ENCODE measurements at places on chromosomes 5 and 9. TPM values are rescaled to one million over a fixed set of nuclear protein-coding genes. Genes with fewer than 3 reads are reported as not detected.

- no peaks in the 10 kb centered on the region for H3K27me3 ChIP-seq
- no peak overlapping the region for H3K27ac ChIP-seq
- DNase-seq = no peak
- no peak overlapping the region for H3K4me3 ChIP-seq
Observed at GRCh38 chr5:164721116-164721515, 1215.7 kb downstream of the MAT2B start.

GRCh38 chr5:119378075-119378700, 22.4 kb downstream of the TNFAIP8 start:
- no peak overlapping the region for H3K4me3 ChIP-seq
- no peaks in the 10 kb centered on the region for H3K27me3 ChIP-seq
- peaks cover 33% of the 10 kb centered on the region for H3K4me1 ChIP-seq
- DNase-seq = no peak
- peaks cover 2% of the 10 kb centered on the region for H3K36me3 ChIP-seq
- peak overlapping the region; percentile 66 for H3K27ac ChIP-seq

DNA sequence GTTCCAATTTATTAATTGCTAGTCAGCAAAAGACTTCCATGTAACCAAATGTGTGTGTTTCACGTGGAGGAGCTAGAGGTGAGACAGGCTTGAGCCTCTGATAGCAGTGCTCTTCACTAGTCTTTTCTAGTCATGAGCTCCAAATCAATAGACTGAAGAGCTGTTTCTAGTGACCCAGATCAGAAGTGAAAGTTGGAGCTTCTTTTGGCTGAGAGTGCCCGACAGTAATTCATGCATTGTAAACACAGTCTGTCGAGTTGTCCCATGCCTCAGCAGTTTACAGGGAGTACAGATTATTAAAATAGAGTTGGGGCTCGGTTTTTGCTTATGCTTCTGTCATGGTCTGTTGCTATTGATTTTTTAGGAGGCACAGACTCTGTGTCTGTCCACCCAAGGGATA, 793.1 kb downstream of the DTWD2 start:
- DNase-seq = no peak
- no peak overlapping the region for H3K4me3 ChIP-seq
- peaks cover 4% of the 10 kb centered on the region for H3K4me1 ChIP-seq
- no peaks in the 10 kb centered on the region for H3K36me3 ChIP-seq
- H3K27ac ChIP-seq = no peak overlapping the region

DNA sequence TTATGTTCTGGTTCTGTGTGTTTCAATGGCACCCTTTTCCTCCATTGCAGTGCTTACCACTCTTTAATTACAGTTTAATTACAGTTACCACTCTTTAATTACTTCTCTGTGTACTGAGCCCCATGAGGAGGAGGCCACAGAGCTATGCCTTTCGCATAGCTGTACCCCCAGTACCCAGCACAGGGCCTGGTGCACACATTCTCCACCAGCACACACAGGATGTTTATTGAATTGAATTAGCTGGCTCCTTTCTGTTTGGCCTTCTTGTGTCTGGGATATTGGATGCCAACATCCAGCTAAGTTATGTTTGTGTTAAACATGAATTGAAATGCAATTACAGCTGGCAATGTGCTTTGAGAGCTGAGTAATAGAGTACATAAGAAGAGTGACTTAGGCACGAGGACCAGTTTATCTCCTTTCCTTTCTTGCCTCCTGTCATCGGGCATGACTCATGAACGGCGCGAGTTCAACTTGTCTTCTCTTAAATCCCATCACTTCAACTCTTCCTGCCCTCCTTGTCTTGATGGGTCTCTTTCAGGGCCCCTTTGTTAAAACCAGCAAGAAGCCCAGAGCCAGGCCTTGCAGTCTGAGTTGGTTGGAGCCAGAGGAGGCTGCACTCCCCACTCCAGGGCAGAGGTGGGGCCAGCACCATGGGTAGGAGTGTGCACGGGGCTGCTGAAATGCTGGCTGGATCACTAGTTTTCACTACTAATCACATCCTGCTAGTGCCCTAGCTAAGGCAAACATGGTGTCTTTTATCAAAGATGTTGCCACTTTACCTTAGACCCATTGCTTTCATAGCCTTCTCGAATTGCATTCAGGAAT, 37.4 kb downstream of the MVB12B start:
- peaks cover 40% of the 10 kb centered on the region for H3K36me3 ChIP-seq
- peaks cover 3% of the 10 kb centered on the region for H3K4me1 ChIP-seq
- no peak overlapping the region for H3K4me3 ChIP-seq
- no peak overlapping the region for H3K27ac ChIP-seq
- no peaks in the 10 kb centered on the region for H3K27me3 ChIP-seq

GRCh38 chr5:157983906-157984551, 125.1 kb upstream of the CLINT1 start:
- DNase-seq = no peak
- no peaks in the 10 kb centered on the region for H3K4me1 ChIP-seq
- H3K36me3 ChIP-seq = no peaks in the 10 kb centered on the region
- H3K27me3 ChIP-seq = peaks cover 4% of the 10 kb centered on the region
- H3K4me3 ChIP-seq = no peak overlapping the region

- H3K27ac ChIP-seq = peak overlapping the region; percentile 38
- no peaks in the 10 kb centered on the region for H3K27me3 ChIP-seq
- H3K4me1 ChIP-seq = peaks cover 11% of the 10 kb centered on the region
- H3K36me3 ChIP-seq = no peaks in the 10 kb centered on the region
- DNase-seq = no peak
- no peak overlapping the region for H3K4me3 ChIP-seq
Observed at GRCh38 chr5:81904861-81905260, 67.0 kb upstream of the ATG10 start.

DNA sequence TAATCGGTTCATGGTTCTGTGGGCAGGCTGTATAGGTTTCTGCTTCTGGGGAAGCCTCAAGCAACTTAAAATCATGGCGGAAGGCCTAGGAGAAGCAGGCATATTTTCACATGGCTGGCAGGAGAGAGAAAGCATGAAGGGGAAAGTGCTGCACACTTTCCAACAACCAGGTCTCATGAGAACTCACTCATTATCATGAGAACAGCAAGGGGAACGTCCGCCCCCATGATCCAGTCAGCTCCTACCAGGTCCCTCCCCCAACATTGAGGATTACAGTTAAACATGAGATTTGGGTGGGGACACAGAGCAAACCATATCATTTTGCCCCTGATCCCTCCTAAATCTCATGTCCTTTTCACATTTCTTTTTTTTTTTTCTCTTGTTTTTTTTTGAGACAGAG, 82.1 kb downstream of the EHMT1 start:
- H3K4me1 ChIP-seq = peaks cover 27% of the 10 kb centered on the region
- H3K27me3 ChIP-seq = no peaks in the 10 kb centered on the region
- H3K27ac ChIP-seq = no peak overlapping the region
- no peak overlapping the region for H3K4me3 ChIP-seq
- DNase-seq = no peak

GRCh38 chr9:126334721-126335621, 8.3 kb downstream of the MVB12B start:
- peaks cover 58% of the 10 kb centered on the region for H3K4me1 ChIP-seq
- no peaks in the 10 kb centered on the region for H3K27me3 ChIP-seq
- peak overlapping the region; percentile 77 for H3K27ac ChIP-seq
- DNase-seq = no peak
- H3K36me3 ChIP-seq = peaks cover 5% of the 10 kb centered on the region

GRCh38 chr5:150254774-150255173, 34.8 kb downstream of the CAMK2A start:
- no peak overlapping the region for H3K27ac ChIP-seq
- no peaks in the 10 kb centered on the region for H3K27me3 ChIP-seq
- H3K4me3 ChIP-seq = no peak overlapping the region
- H3K4me1 ChIP-seq = no peaks in the 10 kb centered on the region
- no peak for DNase-seq

DNA sequence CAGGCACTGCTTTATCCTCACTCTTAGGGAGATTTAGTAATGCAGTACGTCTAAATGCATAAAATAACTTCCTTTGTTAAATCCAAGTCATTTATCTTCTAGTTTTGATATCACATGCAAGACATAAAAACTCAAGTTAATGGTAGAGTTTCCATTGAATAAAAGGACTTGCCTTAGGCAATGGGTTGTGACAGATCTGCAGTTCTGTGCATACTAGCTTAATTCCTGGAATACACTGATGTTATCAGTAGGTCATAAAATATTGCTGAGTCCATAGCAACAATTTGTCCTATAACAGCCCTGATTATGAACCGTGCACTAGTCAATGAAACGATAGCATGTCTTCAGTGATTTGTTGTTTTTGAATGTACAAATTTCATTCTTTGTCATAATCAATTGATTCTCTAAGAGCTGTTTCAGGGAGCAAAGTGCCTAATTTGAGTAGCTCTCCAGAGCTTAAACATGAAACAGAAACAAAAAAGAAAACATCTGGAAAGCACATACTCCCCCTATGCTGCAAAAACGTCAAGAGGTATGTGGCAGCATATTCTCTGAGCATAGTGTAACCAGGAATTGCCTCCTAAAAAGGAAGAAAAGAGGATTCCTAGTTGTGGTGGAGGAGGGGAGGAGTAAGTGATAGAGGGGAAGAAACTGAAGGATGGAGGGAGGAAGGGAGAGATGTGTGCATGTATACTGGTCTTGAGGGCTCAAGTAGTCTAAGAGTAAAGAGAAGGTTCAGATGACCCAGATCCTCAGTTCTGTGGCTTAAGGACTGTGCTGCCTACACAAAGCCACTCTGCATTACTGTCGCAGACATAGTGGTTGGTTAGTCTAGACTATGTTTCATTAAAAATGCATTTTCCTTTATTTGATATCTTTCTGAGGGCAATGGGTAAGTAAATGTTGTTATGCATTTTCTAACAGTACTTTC, 589.2 kb downstream of the PRR16 start:
- no peak overlapping the region for H3K27ac ChIP-seq
- peaks cover 24% of the 10 kb centered on the region for H3K27me3 ChIP-seq
- no peak overlapping the region for H3K4me3 ChIP-seq
- no peak for DNase-seq

DNA sequence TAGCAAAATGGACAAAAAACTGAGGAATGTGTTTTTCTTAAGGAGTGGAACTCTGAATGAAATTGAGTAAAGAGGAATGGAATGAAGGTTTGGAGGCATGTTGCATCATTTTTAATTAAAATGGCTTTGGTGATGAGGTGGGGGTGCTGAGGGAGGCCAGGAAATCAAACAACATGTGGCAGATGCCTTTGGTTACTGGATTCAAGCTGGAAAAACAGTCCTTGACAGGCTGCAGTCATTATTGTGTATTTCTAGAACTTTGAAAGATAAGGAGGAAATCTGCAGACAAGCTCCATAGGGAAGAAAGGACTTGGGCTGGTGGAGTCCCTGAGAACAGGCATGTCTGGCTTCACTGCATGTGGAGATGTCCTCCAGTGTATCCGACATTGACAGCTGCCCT, 203.5 kb upstream of the HAPLN1 start:
- no peak overlapping the region for H3K4me3 ChIP-seq
- H3K27me3 ChIP-seq = no peaks in the 10 kb centered on the region
- H3K4me1 ChIP-seq = peaks cover 81% of the 10 kb centered on the region
- H3K27ac ChIP-seq = peak overlapping the region; percentile 89

DNA sequence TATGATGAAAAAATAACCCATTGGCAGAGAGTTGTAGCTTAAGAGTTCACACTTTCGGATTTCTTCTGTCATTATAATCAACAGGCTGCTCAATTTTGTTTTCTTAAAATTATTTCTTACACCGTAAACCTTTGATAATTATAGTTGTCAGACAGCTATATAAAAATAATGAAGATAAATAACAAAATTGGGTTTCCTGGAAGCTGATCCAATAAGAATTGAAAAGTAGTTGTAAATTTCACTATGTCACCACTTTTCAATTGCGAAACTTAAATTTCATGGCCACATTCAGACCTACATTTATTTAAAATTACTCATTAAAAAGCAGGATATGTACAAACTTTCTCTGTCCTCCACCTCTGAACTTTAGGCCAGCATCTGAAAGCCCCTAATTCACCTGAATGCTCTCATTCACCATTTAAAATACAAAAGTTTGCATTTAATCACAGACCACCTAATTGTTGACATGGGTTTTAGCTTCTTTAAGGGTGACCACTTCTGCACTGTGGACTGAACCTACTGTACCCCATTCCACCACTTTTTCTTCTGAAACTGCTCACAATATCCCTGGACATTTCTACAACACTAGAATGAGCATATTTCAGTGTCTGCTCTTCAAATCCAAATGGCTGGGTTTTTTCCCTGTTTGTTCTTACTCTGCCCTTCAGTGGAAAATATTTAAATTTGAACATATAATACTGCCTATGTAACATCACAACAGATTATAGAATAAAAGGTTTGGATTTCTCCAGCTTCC, 680 bp downstream of the SELENOP start:
- peaks cover 3% of the 10 kb centered on the region for H3K4me1 ChIP-seq
- no peak for DNase-seq
- no peaks in the 10 kb centered on the region for H3K36me3 ChIP-seq
- peak overlapping the region; percentile 62 for H3K4me3 ChIP-seq
- no peak overlapping the region for H3K27ac ChIP-seq

DNA sequence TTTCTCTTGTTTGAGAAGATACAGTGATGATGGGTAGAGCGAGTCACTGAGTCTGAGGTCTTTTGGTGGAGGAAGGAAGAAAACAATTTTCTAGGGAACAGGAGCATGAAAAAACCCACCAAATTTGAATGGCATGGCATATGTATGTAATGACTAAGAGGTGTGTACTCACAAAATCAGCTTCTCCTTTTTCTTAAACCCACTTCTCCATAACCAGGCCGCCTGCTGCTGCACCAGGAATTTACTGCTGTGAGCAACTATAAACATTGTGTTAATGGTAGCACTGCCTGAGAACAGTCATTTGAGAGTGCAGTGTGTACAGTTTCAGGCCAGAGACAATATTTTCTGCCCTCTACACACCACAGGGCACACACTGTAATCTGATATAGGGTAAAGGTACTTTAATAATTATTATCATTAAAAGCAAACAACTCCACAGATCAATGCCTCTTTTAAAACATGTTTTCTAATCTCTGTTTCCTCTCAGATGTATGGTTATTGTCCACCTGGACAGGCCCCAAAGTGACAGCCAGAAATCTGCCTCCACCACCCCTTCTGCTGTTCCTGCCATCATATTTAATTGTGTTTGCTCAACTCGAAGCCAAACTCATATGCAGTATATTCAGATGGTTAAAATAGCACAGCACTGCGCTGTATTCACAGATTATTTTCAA, 241.6 kb downstream of the KIAA0825 start:
- no peak overlapping the region for H3K27ac ChIP-seq
- no peaks in the 10 kb centered on the region for H3K36me3 ChIP-seq

GRCh38 chr5:115575167-115576070, 26.9 kb downstream of the TICAM2 start:
- H3K27me3 ChIP-seq = no peaks in the 10 kb centered on the region
- no peak for DNase-seq
- peaks cover 25% of the 10 kb centered on the region for H3K4me1 ChIP-seq
- no peak overlapping the region for H3K27ac ChIP-seq
- peaks cover 1% of the 10 kb centered on the region for H3K36me3 ChIP-seq

- no peak for DNase-seq
- H3K27me3 ChIP-seq = no peaks in the 10 kb centered on the region
- H3K36me3 ChIP-seq = no peaks in the 10 kb centered on the region
Observed at GRCh38 chr5:91296674-91297143, 86.4 kb downstream of the ARRDC3 start.

Gene ANKRD31
- total RNA-seq = 0.13 TPM

Gene NR5A1
- not detected for total RNA-seq

Gene PPP3R2
- not detected for total RNA-seq

Gene OR1J2
- not detected for total RNA-seq

Gene EFNA5
- total RNA-seq = 35.4 TPM

Data from osteocyte (in vitro differentiated cells).